Omental fat pad (tissue), 4 donors: ENCODE measurements at places on chromosomes 4 and X.

GRCh38 chr4:110020139-110020538, 107.5 kb downstream of the EGF start:
- DNase-seq: no peak

DNA sequence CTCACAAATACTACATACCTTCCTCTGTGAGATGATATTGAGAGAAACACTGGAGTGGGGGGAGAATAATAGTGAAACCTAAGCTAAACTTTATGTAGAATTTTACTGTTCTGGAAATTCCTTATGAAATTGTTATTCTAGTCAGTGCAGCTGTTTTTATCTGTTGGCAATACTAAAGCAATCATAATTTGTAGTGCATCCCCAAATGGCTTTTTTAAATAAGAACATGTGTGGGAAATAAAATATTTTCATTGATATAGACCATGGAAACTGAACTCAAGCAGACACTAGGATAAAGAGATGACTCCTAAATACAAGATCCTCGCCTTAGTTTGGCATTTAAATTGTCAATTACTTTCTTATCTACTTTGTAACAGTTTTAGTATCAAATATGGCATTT, 51.1 kb downstream of the SEC24D start:
- DNase-seq: no peak

- DNase-seq: no peak
Measured at GRCh38 chr4:15003401-15003890, 1.2 kb downstream of the CPEB2 start.

- no peak for DNase-seq
Measured at GRCh38 chr4:8794491-8794890, 77.1 kb downstream of the HMX1 start.

DNA sequence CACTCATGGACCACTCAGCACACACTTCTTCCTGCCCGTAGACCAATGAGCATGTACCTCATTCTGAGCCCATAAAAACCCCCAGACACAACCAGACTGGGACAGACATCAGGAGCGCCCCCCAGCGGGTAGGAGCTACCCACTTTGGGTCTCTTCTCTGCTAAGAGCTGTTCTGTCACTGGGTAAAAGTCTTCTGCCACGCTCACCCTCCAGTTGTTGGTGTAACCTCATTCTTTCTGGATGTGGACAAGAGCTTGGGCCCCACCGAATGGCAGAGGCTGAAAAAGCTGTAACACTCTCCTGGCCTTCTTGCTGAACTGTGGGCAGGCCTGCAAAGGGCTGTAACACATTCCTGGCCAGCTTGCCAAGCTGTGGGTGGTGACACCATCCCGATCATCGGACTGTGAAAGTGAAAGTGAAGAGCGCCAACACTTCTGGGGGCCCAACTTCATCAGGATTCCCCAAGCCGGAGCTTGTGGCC, 137.6 kb downstream of the TECRL start:
- DNase-seq: no peak

- DNase-seq: no peak
Measured at GRCh38 chr4:83272900-83273299, 11.7 kb downstream of the COQ2 start.

- no peak for DNase-seq
Measured at GRCh38 chr4:13938299-13938698, 310.8 kb upstream of the BOD1L1 start.

DNA sequence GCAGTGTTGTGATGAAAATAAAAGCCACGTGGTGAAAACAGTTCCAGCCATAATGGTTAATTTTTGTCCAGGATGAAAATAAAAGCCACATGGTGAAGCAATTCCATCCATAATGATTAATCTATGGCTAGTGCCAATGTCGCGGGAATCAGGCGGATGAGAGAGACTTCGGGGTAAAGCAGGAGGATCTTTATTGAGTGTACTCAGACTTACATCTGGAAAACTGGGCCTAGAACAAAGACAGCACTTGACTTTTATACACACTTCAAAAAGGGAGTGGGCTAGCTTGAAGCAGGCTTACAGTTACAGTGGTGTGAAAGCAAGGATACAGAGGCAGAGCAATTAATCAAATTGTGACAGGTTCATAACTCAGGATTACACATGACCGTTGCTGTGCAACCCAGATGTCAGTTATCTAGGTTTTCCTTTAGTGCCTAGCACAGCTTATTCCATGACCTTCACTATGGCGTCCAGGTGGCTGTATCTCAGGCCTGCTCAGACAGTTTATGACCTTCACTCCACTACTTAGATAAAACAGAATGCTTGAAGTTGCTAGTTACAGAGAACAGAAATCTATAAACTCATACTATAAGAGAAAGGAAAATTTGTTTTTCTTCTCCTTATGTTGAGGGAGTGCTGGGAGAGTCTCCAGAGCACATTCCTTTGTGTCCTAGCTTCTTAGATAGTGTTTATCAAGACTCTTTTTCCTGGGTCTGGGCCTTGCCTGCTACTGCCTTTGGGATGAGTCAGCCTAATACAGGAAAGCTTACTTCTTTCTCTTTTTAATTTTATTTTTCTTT, 5.9 kb upstream of the PLA2G12A start:
- DNase-seq: no peak

- DNase-seq: no peak
Measured at GRCh38 chr4:38590046-38590445, 74.0 kb upstream of the KLF3 start.

DNA sequence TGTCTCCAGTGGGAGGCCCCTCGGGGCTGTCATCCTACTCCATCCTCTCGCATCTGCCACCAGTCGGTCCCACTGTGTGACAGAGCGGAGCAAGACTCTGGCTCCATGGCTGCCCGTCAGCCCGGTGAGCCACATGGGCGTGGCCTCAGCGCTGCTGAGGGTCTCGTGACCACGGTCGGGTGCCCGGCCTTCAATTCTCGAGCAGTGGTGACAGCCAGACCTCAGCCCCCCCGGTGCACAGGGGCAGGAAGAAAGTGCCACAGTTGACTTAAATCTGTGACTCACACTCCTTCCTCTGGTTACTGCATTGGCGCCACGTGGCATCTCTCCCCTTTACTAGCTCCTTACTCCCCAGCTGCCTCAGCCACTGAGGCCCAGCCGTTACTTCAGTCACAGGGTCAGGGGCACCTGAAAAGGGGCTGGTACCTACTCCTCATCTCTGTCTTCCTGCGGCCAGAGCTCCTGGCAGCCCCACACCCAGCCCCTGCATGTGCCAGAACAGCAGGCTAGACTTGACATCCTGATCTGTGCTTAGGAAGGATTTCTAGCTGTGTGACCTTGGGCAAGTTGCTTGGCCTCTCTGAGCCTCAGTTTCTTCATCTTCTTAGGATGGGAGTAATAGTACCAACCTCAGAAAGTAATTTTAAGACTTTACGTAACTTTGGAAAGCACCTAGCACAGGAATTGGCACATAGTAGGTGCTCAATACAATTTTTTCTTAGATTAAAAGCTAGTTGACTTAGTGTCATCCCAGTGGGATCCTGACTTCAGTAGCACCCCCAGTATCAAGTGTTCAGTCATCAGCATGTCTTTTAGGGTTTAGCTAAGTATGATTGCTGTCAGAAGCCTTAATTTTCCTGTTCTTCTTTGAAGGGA, 66.1 kb downstream of the TNIP2 start:
- no peak for DNase-seq

DNA sequence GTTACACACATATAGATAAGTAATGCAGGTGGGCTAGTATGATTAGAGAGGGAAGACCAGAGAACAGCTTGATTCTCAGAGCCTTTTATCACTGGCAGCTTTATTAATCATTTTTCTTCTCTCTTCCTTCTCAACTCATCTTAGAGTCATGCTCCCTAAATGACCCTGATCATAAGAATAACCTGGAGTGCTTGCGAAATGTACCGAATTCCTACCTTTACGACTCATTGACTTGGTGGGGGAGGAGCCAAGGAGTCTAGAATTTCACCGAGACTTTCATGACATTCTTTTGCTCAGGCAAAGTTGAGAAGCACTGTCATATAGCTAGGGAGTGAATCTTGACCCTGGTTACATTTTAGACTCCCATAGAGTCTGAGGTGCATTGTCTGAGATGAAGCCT, 298.9 kb upstream of the PUDP start:
- DNase-seq: no peak

- no peak for DNase-seq
Measured at GRCh38 chr4:187204389-187204918, 480.8 kb upstream of the FAT1 start.

- no peak for DNase-seq
Measured at GRCh38 chr4:76969495-76969894, 19.9 kb downstream of the SEPTIN11 start.

- DNase-seq: no peak
Measured at GRCh38 chr4:182091128-182091527, 152.1 kb upstream of the TENM3 start.

DNA sequence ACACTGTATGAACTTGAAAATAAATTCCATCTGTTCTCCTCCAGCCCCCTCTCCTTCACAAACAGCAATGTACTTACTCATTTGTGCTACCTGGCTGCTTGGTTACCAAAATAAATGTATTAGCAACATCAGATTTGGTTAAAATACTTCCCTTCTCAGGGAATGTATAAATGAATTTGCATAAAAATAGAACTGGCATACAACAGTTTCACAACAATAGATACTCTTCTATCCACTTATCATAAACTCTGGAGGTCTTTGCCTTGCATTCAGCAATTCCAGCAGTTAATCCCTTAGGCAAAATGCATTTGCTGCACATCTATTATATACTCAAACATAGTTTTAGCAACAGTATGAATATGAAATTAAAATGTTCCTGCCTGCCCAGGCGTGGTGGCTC, 658.2 kb downstream of the CENPC start:
- DNase-seq: no peak

DNA sequence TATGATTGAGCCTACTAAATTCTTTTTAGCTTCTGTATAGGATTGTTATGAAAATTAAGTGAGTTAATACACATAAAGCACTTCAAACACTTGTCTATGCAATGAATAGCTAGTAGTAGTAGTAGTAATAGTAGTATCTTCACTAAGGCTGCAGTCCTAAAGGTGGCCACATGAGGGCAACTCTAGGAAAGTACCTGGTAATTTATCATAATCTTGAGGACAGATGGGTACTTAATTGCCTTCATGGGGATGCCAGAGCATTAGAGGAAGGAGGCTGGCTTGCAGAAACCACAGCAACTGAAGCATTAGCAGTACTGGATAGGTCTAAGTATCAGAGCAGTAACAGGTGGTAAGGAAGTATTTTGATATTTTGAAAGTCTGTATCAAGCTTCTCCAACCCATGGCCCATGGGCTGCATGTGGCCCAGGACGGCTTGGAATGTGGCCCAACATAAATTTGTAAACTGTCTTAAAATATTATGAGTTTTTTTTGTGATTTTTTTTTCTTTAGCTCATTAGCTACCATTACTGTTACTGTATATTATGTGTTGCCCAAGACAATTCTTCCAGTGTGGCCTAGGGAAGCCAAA, 17.3 kb downstream of the NIPAL1 start:
- DNase-seq: no peak

DNA sequence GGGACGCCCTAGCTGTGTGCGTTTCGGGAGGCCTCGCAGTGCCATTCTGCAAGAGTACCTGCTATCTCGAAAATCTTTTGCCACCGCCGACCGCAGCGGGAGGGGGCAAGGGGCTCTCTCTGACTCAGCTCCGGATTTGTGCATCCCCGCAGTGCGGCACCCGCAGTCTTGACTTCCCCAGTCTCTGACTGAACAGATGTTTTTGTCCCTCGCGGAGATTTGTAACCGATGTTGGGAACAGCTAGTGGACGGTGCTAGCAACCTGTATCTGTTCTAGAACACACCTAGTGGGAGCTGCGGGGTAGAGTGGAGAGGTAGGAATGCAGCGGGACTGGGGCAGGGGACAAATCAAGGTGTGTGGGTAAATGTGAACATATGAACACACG, 17.2 kb downstream of the NKX6-1 start:
- no peak for DNase-seq

GRCh38 chr4:181966104-181966551, 277.1 kb upstream of the TENM3 start:
- DNase-seq: no peak

GRCh38 chr4:138864961-138865720, 150.4 kb upstream of the NOCT start:
- no peak for DNase-seq

- no peak for DNase-seq
Measured at GRCh38 chrX:119399772-119400101, 601 bp downstream of the SLC25A43 start.

- no peak for DNase-seq
Measured at GRCh38 chr4:2848449-2848848, 4.8 kb downstream of the ADD1 start.

DNA sequence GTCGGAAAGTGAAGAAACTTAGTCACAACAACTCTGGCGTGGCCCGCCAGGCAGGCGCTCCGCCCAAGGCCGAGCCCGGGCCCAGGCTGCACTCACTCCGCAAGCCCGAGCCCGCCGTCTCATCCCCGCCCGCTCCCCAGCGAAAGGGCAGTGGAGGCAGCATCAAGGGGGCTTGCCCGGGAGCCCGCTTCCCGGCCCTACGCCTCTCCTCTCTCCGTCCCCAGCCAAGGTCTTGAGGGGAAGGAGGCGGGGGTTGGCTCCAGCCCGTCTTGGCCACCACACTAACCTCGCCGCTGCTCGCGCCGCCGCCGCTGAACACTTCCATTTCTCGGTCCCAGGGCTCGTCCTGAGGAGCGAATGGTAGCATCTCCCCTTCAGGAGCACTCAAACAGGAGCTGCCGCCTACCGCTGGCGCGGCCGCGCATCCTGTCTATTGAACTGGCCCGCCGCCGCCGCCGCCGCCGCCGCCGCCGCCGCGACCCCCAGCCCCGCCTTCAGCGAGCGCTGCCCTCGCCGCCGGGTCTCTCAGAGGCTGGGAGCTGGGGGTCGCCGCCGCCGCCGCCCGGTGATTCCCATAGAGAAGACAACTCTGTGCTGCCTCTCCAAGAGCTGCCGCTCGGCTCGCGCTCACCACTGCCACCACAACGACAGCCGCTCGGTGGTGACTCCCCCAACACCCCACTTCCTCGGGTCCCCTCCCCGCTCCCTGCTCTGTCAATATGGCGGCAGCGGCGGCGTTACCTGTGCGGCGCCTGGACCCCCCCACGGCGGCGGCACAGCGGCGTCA, at the start of gene RPS6KA6:
Gene RPS6KA6 (minus strand): TSS at position 667 of the 787 bp plus-strand sequence. CDS start 300 bp downstream, at position 367.
- DNase-seq: no peak

GRCh38 chr4:59994118-59994517, 1206.0 kb upstream of the ADGRL3 start:
- no peak for DNase-seq

DNA sequence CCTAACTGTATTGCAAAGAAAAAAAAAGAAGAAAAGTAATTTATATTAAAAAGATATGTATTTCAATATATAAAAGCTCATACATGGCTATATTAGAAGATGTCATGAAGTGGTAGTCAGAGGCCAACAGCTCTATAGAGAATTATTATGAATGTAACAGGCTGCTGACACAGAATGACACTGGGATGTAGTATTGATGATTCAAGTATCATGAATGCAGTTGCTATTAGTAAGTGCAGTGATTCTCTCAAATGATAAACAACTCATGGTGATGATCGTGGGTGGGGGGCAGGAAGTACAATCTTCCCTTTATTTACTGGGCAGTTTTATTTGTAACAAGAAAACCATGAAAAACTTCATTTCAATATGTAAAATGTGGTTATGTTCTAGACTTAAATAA, 124.6 kb downstream of the COL4A6 start:
- DNase-seq: no peak
